ENCODE measurements at places on chromosomes 4 and X. TPM values are rescaled to one million over a fixed set of nuclear protein-coding genes. Genes with fewer than 3 reads are reported as not detected.

Gene POLA1
- polyA plus RNA-seq, result 3.3 TPM

Gene ADD1
- 151 TPM for polyA plus RNA-seq

Gene NAP1L2
- polyA plus RNA-seq, result 1.2 TPM

Gene AFP
- not detected for polyA plus RNA-seq

Gene UBQLN2
- 69.7 TPM for polyA plus RNA-seq

Gene GPR50
- not detected for polyA plus RNA-seq

Gene BMPR1B
- not detected for polyA plus RNA-seq

Gene CXorf65
- not detected for polyA plus RNA-seq

Gene YY2
- polyA plus RNA-seq, result 0.36 TPM

Gene TMEM31
- polyA plus RNA-seq, result not detected

Gene GAGE1
- polyA plus RNA-seq, result not detected

Gene TMEM35A
- polyA plus RNA-seq, result not detected

Gene ASB5
- not detected for polyA plus RNA-seq

Gene UGT2A3
- polyA plus RNA-seq, result not detected

Gene NPY2R
- polyA plus RNA-seq, result not detected

Gene OPHN1
- not detected for polyA plus RNA-seq

Gene C4orf51
- polyA plus RNA-seq, result not detected

Gene AFM
- not detected for polyA plus RNA-seq

Gene ASMT
- not detected for polyA plus RNA-seq

Gene HDX
- polyA plus RNA-seq, result 0.10 TPM

Gene ANXA5
- 87.5 TPM for polyA plus RNA-seq

Gene PABPC4L
- not detected for polyA plus RNA-seq

Gene TKTL2
- polyA plus RNA-seq, result not detected

Gene SPARCL1
- polyA plus RNA-seq, result not detected

Gene ETNPPL
- polyA plus RNA-seq, result not detected

Gene MUC7
- not detected for polyA plus RNA-seq

Gene LRCH2
- polyA plus RNA-seq, result not detected

Gene GLRA3
- polyA plus RNA-seq, result not detected

Gene PRR27
- not detected for polyA plus RNA-seq

Gene MAGEB4
- not detected for polyA plus RNA-seq

Gene NOX1
- polyA plus RNA-seq, result not detected

Gene BLOC1S4
- 75.4 TPM for polyA plus RNA-seq

Gene MAGEE1
- 3.9 TPM for polyA plus RNA-seq

Gene COL4A6
- polyA plus RNA-seq, result not detected

Gene GIMD1
- polyA plus RNA-seq, result not detected

Gene NWD2
- polyA plus RNA-seq, result not detected

Gene ADH1B
- polyA plus RNA-seq, result not detected

Gene NAA11
- polyA plus RNA-seq, result not detected

Gene MAOB
- polyA plus RNA-seq, result not detected

Gene MTMR8
- polyA plus RNA-seq, result 3.4 TPM

Gene HS6ST2
- polyA plus RNA-seq, result not detected

Gene TMPRSS11B
- not detected for polyA plus RNA-seq

Gene CNKSR2
- polyA plus RNA-seq, result 6.0 TPM

Gene LAP3
- polyA plus RNA-seq, result 44.7 TPM

Gene ABCG2
- polyA plus RNA-seq, result 0.24 TPM

Gene PIM2
- 313 TPM for polyA plus RNA-seq

Gene RBPJ
- 78.4 TPM for polyA plus RNA-seq

Gene ANOS1
- not detected for polyA plus RNA-seq

Gene DCAF8L2
- polyA plus RNA-seq, result not detected

Gene HS3ST1
- not detected for polyA plus RNA-seq

Gene GABRE
- not detected for polyA plus RNA-seq

Gene RHOXF2
- not detected for polyA plus RNA-seq

Gene TCP11X2
- not detected for polyA plus RNA-seq

Gene SMIM10
- polyA plus RNA-seq, result not detected

Gene HMGN5
- 7.4 TPM for polyA plus RNA-seq

Gene CHRDL1
- not detected for polyA plus RNA-seq

Gene RTL9
- polyA plus RNA-seq, result not detected

Gene LPAR4
- not detected for polyA plus RNA-seq
